ENCODE measurements at places on chromosomes 12 and 14.

DNA sequence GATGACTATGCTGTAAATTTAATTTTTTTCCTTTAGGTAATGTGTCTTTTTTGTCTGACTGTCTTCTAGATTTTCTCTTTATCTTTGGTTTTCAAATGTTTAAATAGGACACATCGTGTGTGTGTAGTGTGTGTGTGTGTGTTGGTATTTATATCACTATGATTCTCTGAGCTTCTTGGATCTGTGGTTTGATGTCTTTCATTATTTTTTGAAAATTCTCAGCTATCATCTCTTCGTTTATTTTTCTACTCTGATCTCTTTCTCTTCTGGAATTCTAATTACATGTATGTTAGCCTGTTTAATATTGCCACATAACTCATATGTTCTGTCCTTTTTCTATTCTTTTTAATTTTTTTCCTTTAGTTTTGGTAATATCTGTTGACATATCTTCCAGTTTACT lies 73.5 kb upstream of the OR10AD1 start:
- no peak for DNase-seq

GRCh38 chr12:39125566-39125965 lies 220.2 kb upstream of the CPNE8 start:
- no peak for DNase-seq

DNA sequence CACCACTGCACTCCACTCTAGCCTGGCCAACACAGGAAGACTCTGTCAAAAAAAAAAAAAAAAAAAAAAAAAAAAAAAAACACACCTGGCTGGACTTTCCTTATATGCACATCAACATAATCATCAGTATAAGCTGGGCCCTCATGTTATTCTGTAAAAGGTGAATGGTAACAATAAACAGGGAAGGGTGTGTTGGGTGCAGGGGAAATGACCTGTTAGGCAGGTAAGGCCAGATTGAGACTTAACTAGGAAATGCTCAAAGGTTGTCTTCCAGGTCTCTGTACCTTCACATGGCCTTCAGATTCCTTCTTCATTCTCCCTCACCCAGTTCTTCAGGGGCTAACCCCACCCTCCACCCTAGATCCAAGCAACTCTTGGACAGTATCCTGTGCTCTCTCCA lies 47.5 kb downstream of the ESR2 start:
- DNase-seq: no peak

DNA sequence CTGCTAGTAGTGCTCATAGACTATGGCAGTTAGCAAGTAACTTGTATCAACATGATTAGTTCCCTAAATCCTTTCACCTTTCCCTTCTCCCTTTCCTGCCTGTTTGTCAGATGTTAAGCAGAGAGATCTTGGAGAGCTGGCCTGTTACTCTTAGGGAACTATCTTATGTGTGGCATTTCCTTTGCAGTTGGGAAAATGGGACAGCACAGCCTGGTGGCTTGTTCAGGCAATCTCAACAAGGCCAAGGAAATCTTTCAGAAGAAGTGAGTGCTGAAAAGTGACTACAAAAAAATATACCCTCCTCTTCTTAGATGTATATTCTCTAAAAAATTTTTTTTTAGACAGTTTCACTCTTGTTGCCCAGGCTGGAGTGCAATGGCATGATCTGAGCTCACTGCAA lies 7.4 kb downstream of the PARP2 start:
- no peak for DNase-seq

GRCh38 chr12:116698116-116698515 lies 39.8 kb downstream of the SPRING1 start:
- no peak for DNase-seq

- no peak for DNase-seq
Observed at GRCh38 chr12:22409377-22410164, 75.1 kb upstream of the ST8SIA1 start.

- peak; percentile 73 for DNase-seq
Observed at GRCh38 chr14:67943947-67944346, 124.4 kb downstream of the RAD51B start.

GRCh38 chr12:69070319-69071090 lies 137.5 kb upstream of the CPM start:
- peak; percentile 67 for DNase-seq

- no peak for DNase-seq
Observed at GRCh38 chr12:26576266-26576665, 256.7 kb downstream of the ITPR2 start.

- no peak for DNase-seq
Observed at GRCh38 chr12:121908702-121909101, 9.7 kb upstream of the CFAP251 start.

DNA sequence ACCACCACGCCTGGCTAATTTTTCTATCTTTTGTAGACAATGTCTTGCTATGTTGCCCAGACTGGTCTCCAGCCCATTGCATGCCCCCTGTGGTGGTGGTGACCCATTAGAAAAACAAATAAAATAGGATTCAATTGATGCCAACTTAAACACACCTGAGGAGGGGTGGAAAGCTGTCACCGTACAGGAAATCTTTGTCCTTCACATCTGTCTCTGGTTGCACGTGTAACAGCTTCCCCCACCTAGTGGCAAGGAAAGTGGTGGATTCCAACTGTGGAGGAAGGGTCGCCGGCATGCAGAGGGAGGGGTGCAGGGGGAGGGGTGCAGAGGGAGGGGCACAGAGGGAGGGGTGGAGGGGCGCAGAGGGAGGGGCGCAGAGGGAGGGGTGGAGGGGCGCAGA lies 26.1 kb upstream of the GPR68 start:
- DNase-seq: no peak

DNA sequence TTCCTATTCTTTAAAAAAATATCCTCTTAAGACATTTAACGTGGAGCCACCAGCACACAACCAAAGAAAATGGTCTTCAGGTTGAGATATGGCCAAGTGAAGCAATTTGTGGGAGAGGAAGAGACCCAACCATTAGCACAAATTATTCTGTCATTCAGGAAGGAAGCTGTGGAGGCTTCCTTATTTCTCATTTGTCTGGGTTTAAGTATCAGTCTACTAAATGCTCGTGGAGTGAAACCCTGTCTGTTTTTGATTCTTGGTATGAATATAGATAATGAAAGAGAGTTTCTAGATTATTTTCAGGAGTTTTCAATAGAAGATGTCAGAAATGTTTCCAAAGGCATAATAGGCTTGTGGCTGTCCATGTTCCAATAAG lies 125.1 kb downstream of the GPR65 start:
- no peak for DNase-seq

- DNase-seq: no peak
Observed at GRCh38 chr12:122363782-122364181, 58.7 kb downstream of the CLIP1 start.

DNA sequence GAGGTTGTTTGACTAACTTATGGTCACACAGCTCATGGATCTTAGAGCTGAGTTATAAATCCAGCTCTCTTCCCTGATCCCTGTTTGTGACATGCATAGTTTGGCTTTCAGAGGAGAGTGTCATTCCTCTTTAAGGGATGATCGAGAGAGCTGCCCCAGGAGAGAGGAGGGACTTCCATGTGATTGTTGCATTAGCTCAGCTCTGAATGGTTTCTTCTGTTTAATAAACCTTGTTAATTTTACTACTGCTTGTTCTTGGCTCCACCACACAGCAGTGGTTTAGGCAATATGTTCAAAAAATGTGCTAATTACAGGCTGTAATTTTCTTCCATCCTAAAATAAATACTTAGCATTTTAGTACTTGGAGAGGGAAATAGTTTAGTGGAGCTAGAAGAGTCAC lies 152.5 kb downstream of the C12orf75 start:
- DNase-seq: no peak

DNA sequence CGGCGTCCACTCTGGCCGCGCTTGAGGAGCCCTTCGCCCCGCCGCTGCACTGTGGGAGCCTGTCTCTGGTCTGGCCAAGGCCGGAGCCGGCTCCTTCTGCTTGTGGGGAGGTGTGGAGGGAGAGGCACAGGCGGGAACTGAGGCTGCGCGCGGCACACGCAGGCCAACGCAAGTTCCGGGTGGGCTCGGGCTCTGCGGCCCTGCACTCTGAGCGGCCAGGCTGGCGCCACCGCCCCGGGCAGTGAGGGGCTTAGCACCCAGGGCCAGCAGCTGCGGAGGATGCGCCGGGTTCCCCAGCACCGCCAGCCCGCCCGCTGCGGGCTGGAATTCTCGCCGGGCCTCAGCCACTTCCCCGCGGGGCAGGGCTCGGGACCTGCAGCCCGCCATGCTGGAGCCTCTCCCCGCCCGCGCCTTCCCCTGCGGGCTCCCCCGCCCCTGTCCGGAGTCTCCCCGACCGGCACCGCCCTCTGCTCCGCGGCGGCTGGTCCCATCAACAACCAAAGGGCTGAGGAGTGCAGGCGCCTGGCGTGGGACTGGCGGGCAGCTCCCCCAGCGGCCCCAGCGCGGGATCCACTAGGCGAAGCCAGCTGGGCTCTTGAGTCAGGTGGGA lies 921.2 kb upstream of the FOXG1 start:
- DNase-seq: peak; percentile 45

- DNase-seq: no peak
Observed at GRCh38 chr14:32080001-32080510, 3.0 kb downstream of the ARHGAP5 start.

DNA sequence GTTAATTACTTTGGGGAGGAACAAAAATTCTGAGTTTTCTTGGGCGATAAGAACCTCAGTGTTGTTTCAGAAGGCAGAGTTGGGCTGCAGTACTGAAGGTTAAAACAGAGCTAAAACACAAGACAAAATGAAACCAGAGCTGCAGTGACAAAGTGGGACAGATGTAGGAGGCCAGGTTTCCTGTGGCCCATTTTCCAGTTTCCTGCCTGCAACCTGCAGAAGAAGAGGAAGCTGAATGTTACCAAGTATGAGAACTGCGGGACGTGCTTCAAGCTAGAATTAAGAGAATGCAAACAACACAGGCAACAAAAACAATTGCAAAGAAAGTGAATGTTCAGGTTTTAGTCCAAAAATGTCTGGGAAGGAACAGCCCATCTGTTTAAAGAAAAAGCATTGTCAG lies 17.8 kb downstream of the ELK3 start:
- no peak for DNase-seq

- no peak for DNase-seq
Observed at GRCh38 chr12:34606749-34607519, 584.6 kb downstream of the ALG10 start.

GRCh38 chr12:1933342-1934051 lies 15.0 kb upstream of the CACNA2D4 start:
- DNase-seq: no peak

- DNase-seq: no peak
Observed at GRCh38 chr12:123478069-123478468, 20.1 kb downstream of the SNRNP35 start.

DNA sequence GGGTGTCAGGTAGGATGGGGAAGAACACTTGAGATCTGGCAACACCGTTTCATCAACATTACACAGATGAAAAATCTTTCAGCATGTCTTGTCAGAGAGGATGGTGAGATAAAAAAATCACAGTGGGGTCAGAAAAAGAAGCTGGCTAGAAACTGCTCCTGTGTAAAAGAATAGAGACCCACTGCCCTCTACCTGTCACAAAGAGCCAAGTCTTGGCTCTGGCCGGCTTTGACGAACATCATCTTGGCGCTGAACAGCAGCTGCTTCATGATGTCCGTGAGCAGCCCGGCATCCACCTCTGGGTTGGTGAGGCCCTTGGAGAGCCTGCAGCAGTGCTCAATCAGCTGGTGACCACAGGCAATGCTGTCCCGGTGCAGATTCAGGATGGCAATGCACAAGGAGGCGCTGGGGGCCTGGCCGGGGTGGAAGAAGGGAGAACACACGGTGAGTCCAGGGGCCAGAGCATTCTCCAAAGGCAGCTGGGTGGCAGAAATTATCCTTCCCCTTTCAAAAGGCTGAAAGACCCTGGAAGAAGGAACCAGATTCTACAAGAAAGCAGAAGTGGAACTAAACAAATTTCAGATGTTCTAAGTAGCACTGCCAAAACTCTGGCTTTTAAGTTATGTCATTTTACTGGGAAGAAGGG lies 50.2 kb downstream of the ZFYVE26 start:
- no peak for DNase-seq

GRCh38 chr12:54975272-54975671 lies 9.3 kb downstream of the TESPA1 start:
- DNase-seq: no peak
